ENCODE measurements at places on chromosomes 5 and 9. TPM values are rescaled to one million over a fixed set of nuclear protein-coding genes. Genes with fewer than 3 reads are reported as not detected.

PRRT1B gene
- not detected for total RNA-seq

FUT7 gene
- 0.11 TPM for total RNA-seq

ACTBL2 gene
- total RNA-seq, result not detected

SRD5A1 gene
- 3.2 TPM for total RNA-seq

GABRA6 gene
- not detected for total RNA-seq

BTNL9 gene
- total RNA-seq, result 37.6 TPM

DNA sequence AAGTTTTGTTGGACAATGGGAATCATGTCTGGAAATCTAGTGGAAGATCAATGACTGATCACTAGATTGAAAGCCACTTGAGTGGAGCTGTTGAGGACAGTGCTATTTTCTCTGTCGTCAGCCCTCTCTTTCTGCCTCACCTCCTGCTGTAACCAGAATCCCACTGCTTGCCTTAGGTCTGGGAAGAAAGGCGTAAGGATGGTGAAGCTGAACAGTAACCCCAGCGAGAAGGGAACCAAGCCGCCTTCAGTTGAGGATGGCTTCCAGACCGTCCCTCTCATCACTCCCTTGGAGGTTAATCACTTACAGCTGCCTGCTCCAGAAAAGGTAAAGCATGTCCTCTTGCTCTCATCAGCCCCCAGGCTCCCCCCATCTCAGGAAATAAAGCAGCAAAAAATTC lies 1.1 kb downstream of the NSG2 start:
- no peak for DNase-seq

DNA sequence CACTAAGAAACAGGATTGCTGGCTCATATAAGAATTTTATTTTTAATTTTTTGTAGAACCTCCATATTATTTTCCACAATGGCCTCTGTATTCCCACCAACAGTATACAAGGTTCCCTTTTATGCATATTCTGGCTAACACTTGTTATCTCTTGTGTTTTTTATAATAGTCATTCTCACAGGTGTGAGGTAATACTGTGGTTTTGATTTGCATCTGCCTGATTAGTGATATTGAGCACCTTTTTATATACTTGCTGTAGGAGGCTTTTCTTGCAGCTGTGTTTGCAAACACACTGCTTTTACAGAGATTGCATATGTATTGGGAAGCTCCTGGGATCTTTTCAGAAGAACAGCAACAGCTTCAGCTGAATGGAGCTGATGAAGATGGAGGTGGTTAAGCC lies 164.8 kb downstream of the DEPDC1B start:
- DNase-seq, result no peak

- no peak for DNase-seq
Observed at GRCh38 chr9:137376386-137376785, 46.6 kb downstream of the EXD3 start.

All from Right ventricle myocardium inferior (tissue), 1 donor.